ENCODE measurements at places on chromosomes 2 and 18.

DNA sequence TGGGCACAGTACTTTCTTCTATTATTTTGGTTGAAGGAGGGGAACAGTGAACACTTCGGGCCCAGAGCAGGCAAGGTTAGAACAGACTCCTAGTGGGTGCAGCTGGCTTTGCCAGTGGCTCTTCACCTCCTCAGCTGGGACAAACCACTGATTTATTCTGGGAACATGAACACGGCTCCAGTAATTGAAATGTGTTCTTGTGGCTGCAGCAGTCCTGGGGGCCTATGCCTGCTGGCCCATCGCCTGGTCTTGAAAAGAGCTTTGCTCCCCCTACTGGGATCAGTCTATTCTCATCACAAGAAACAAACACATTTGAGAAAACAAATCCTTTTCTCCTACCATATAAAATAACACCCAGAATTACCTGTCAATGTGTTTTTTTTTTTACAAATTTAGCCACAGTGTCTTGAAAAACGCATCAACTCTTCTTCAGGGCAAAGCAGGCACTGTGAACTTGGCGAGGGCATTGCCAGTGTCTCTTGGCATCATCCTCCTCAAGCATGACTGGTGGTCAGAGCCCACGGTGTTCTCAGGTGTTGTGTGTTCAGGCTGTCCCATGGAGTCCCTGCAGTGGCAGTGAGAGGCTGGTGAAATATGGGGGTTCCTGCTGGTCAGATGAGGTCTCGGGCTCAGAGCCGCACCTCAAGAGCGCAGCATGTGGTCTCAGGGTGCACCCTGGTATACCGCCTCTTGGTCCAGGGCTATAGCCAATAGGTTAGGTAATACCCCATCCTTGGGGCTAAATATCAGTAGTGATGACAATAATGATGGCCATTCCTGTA, 51.3 kb downstream of the RNF144A start:
- no peak for DNase-seq

DNA sequence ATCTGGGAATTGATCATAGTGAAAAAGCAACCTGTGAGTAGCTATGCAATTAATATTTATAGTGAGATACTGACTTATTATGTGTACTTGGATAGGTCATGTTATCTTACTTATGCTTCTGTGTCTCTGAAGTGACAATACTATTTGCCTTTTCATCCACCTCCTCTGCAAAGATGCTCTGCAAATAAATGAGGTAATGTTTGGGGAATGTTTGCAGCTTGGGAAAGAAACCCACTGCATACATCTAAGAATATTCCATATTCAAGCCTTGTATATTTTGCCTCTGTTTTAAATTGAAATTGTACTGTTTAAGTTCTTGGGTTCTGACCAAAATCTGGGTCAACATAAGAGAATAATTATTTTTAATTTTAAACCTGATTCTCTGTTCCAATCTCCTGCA, 217.4 kb upstream of the DTNA start:
- peak; percentile 24 for DNase-seq

DNA sequence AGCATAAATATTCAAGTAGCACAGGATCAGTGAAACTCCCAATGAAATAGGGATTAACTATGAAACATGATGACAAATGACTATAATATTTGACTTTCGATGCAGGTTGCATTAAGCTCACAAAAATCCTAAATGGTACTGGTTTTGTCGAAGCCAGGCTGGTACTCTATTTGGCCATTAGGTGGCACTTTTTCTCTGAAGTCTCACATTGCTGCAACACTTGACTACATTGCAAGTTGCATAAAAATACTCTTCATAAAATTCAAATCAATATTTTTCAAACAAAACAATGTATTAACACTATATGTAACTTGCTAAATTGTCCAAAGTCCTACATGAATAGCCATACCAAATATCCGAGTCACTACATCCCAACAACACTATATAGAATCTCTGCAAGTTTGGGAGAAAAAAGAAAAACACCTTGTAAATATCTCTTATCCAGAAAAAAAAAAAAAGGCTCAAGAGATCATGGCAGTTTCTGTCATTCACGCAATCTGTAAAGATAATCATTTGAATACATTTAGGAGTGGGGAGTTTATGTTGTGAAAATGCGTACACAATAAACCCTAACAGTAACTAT, 9.5 kb downstream of the RTTN start:
- DNase-seq, result no peak

GRCh38 chr2:235663875-235664274, 170.0 kb downstream of the AGAP1 start:
- DNase-seq, result no peak

- DNase-seq, result no peak
Observed at GRCh38 chr18:79708412-79708811, 28.8 kb downstream of the CTDP1 start.
